HFFc6 (cell line): ENCODE measurements at places on chromosomes 6 and 20. TPM values are rescaled to one million over a fixed set of nuclear protein-coding genes. Genes with fewer than 3 reads are reported as not detected.

DNA sequence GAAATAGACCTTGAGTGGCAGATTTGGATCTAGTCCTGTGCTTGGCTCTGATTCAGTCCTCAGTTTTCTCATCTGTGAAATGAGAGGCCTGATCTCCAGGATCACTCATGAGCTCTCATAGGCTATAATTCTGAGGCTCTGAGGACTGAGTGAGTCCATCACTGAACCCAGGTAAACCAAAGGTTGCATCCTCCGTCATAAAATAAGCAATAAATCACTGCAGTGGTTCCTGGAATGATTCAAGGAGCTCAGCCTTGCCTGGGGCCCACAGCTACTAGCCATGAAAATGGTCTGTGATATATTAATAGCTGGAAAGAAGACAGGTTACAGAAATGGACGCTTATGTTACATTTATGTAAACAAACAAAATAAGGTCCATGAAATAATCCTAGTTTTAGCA lies 124.8 kb downstream of the MAP3K7 start:
- H3K36me3 ChIP-seq = no peaks in the 10 kb centered on the region
- no peak overlapping the region for H3K27ac ChIP-seq
- H3K27me3 ChIP-seq = peaks cover 5% of the 10 kb centered on the region; the same call in 1 of the 2 replicates
- H3K4me1 ChIP-seq = no peaks in the 10 kb centered on the region

DNA sequence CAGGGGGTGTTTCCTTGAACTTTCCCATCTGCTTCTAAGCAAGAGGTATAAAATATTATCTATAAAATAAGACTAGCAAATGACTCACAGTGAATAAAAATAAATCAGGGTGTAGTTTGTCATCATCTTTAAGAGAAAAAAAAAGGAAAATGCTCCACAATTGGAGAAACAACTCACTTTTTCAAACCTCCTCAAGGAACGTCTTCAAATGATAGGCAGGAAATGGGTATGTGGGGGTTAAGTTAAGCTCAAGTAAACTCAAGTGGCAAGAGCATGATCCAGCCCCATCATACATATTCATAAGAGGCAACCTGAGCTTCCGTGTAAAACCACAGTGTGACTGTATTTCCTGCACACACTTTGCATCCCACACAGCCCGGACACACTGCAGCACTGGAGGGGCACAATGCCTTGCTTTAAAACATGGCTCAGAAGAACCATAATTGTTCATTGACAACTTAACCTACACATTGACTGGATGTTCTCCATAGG lies 58.5 kb upstream of the CEP85L start:
- peak; percentile 52 for DNase-seq
- H3K4me1 ChIP-seq = peaks cover 68% of the 10 kb centered on the region
- no peaks in the 10 kb centered on the region; the same call in 1 of the 2 replicates for H3K27me3 ChIP-seq
- peak overlapping the region; percentile 97 for H3K27ac ChIP-seq

DNA sequence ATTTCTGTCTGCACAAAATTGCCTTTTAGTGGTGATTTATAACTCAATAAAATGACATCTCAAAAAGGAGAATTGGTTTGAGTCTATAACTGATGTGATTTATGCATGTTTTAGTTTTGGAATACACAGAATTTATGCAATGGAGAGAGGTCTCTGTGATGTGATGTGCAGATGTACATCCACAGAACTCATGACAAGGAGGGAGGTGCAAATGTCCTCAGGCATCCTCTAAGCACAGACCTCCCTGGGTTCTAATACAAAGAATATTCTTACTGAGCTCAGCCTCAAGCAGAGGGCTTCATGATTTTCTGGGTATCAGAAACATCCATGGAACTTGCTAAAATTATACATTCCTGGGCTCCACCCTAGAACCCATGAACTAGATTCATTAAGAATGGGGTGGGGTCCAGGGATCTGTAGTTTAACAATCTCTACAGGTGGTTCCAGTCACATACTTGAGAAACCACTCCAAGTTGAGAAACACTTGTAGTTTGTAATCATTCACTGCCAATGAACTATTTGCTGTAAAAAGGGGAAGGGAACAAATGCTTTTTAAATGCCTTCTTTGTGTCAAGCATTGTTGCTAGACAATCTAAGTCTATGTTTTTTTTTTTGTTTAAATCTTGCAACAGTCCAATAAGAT lies 60.2 kb upstream of the NEDD9 start:
- no peaks in the 10 kb centered on the region for H3K27me3 ChIP-seq
- no peak overlapping the region for H3K4me3 ChIP-seq
- no peak for DNase-seq
- H3K4me1 ChIP-seq = no peaks in the 10 kb centered on the region

- H3K36me3 ChIP-seq = no peaks in the 10 kb centered on the region
- H3K27me3 ChIP-seq = peaks cover 5% of the 10 kb centered on the region; the same call in 1 of the 2 replicates
- no peak overlapping the region for H3K27ac ChIP-seq
- H3K4me1 ChIP-seq = peaks cover 11% of the 10 kb centered on the region
- DNase-seq = no peak
- no peak overlapping the region for H3K4me3 ChIP-seq
Observed at GRCh38 chr6:143363299-143363698, 87.2 kb downstream of the ADAT2 start.

- H3K4me1 ChIP-seq = no peaks in the 10 kb centered on the region
- peaks cover 32% of the 10 kb centered on the region for H3K27me3 ChIP-seq
- no peak overlapping the region for H3K27ac ChIP-seq
Observed at GRCh38 chr20:4840801-4841200, 119.1 kb downstream of the PRND start.

DNA sequence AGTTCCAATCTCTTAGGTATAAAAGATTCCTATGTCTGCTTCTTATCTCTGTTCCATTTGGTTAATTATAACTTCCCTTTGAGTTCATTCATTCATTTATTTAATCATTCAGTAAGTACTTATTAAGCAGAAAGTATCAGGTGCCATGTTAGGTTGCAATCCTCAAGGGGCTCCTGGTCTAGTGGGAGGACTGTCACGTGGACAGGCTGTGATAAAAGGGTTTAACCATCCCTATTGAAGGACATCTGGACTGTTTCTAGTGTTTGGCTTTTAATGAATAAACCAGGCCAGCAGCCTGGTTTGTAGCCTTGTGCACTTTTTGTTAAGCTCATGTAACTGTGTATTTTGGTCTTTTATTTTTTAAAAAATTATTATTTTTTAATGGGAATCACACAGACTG lies 162.1 kb upstream of the OGFRL1 start:
- no peak overlapping the region for H3K27ac ChIP-seq
- H3K4me3 ChIP-seq = no peak overlapping the region
- DNase-seq = no peak
- no peaks in the 10 kb centered on the region for H3K4me1 ChIP-seq

DNA sequence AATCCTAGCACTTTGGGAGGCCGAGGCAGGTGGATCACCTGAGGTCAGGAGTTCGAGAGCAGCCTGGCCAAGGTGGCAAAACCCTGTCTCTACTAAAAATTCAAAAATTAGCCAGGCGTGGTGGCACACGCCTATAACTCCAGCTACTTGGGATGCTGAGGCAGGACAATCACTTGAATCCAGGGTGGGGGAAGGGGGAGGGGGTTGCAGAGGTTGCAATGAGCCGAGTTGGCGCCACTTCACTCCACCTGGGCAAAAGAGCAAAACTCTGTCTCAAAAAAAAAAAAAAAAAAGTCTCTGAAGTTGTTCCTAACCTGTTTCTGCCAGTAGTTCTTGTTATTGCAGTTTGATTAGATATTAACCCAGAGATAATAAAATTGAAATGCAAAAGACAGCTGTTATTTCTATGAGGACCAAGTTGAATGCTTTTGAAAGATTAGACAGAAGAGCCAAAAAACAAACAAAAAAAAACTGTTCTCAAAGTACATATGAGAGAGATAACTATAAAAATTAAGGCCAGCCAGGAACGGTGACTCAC lies 22.6 kb downstream of the PIGU start:
- no peaks in the 10 kb centered on the region for H3K27me3 ChIP-seq
- no peak overlapping the region for H3K4me3 ChIP-seq
- no peaks in the 10 kb centered on the region for H3K4me1 ChIP-seq
- DNase-seq = no peak
- no peak overlapping the region for H3K27ac ChIP-seq

TRAPPC3L gene
- 0.30 to 0.40 TPM in 2 of 3 replicates, not detected in the other for total RNA-seq

TSPYL1 gene
- 106 and 129 TPM in 2 replicates for total RNA-seq
